GM03348 (cell line): ENCODE measurements at places on chromosomes 6 and 20.

- no peak for DNase-seq
These were observed 67.1 kb downstream of the HDGFL1 start for GRCh38 chr6:22636452-22636851.

- no peak for DNase-seq
These were observed 200.0 kb upstream of the SGK1 start for GRCh38 chr6:134517868-134518267.

DNA sequence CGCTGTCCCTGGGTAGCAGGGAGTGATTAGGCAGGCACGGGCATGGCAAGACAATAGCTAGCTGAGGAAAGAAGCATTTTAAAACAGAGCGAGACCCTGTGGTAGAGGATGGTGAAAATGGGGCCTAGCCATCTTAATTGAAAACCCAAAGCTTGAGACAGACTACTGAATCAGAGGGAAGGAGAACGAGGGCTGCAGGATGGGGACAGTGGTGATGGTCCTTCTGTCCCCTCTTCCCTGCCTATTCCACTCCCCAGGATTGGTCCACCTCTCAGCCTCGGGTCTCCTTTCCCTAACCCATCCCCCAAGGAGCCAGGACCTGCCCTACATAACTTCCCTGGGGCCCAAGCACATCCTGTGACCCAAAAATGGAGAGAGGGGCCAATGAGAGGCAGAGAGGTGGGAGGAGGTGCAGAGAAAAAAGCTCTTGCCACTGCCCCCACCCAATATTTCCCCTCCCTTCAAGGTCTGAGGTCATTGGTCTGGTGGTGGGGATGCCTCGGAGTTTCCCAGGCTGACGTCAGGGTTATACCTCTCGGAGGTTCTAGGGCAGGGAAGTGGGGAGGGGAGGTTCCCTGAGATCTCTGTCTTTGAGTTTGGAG, 884 bp upstream of the CUTA start:
- no peak for DNase-seq

DNA sequence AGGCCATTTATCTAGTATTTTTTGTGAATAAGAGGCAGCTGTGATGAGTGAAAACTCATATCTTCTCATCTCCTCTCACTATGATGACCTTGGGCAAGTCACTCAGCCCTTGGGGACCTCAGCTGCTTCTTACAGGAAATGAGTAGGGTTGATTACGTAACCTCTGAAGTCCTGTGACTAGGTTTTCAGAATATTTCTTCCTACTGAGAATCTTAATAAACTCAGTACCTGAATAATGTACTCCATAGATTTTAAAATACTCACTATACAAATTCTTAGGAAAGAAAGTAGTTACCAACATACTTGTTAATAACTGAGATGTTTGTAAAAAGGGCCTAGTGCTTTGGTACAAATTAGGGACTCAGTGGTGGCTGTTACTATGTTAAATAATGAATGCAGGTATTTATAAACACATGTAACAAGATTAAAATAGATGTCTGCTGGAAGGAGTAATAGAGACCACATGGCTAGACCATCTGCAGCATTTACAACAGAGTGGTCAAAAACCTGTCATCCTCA, 60.9 kb downstream of the RPRD1B start:
- DNase-seq: peak; percentile 65

DNA sequence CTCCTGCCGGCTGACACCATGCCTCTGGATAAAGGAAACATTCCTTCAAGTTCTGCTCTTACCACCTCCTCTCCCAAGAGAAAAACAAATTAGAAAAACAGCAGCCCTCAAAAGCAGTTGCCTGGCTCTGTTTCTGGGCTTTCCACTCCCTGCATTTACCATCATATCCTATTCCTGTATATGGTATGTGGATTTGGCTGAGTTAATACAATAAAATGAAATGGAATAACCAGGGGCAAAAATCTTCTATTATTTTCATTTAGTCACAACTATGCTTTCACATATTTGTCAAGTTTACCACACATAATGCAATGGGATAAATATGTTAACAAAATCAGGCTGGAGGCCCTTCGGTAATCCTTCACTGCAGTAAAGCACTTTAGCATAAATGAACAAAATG, 34.3 kb downstream of the COL12A1 start:
- no peak for DNase-seq

DNA sequence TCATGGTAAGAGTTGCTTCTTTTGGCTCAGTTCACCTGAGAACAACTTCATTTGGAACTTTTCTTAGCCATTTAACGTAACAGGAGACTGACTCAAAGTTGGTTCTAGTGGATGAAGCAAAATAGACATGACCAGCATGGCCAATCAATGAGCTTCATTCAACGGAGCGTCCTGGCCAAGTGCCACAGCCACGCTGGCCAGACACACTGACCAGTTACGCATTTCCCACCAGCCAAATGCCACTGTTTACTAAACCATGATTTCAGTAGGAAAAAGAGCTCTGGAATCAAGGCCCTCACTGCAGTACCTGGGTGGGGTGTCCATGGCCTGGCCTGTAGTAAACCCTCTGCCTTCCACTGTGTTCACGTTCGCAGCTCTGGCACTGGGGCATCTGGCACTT, 80.4 kb downstream of the POPDC3 start:
- DNase-seq: no peak

GRCh38 chr6:64807785-64808184, 899.2 kb downstream of the EYS start:
- no peak for DNase-seq

- DNase-seq: no peak
These were observed 211.1 kb upstream of the PRDM1 start for GRCh38 chr6:105874835-105875626.

DNA sequence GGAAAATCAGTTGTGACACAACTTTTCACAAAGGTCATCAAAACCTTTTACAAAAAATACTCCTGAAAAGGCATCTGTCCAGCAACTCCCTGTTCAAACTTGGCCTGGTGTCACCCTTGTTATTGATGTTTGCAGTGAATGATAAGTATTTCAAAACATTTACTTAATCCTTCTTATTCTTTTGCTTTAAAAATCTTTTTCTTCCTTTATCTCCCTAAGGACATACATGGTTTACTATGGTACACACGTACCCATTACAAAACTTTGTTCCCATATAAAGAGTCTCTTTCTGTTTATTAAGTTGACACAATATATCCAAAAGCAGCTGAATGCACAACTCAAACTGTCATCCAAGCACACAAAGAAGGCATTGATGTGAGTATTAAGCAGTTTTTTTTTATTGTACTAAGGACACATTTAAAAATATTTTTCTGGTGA, 17.5 kb downstream of the GSTA2 start:
- DNase-seq: no peak

GRCh38 chr6:81534934-81535465, 217.5 kb downstream of the TENT5A start:
- no peak for DNase-seq

GRCh38 chr6:168347615-168348014, 28.0 kb upstream of the DACT2 start:
- DNase-seq: no peak

GRCh38 chr6:162497389-162497788, 230.2 kb downstream of the PRKN start:
- DNase-seq: no peak

- DNase-seq: no peak
These were observed 90.0 kb downstream of the PLG start for GRCh38 chr6:160791981-160792418.

DNA sequence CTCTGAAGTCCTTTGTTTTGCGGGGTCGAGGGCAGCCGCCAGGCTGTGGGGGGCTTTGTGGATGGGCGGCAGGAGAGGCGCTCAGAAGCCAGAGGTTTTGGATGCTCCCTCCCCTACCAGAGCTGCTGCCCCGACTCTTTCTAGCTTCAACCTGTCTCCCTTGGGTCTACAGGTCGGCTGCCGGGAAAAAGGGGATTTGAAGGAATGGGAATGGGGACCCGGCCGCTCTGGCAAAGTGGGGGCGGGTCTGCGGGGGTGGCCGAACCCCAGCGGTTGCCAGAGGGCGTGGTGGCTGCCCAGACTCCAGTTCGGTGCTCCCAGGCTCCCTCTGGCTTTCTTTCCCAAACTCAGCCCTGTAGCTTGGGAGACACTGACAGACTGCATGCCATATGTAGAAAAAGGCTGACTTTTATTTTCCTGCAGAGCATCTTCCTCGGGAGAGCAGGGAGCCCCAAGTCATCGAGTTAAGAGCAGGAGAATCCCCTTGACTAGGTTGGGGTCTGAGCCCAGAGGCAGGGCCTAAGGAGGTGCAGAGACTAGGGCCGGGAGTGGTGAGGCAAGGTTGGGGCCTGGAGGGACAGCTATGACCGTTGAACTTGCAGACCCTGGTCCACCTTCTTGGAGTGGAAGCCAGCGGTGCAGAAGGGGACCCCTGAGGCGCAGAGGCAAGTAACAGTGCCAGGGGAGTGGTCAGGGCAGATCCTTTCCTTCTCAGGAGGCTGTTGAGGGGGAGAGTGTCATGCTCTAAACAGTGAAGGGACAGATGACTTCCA, 1.4 kb upstream of the PPP1R18 start:
- DNase-seq: peak; percentile 59

- no peak for DNase-seq
These were observed 7.4 kb upstream of the ZNFX1 start for GRCh38 chr20:49285233-49285668.

- DNase-seq: no peak
These were observed 976.1 kb upstream of the MAP3K7 start for GRCh38 chr6:91562955-91563354.

GRCh38 chr6:33836806-33837469, 33.1 kb upstream of the MLN start:
- no peak for DNase-seq

GRCh38 chr6:2796861-2797260, 31.7 kb downstream of the WRNIP1 start:
- no peak for DNase-seq

GRCh38 chr6:7282097-7282906, 30.7 kb downstream of the SSR1 start:
- DNase-seq: no peak

GRCh38 chr6:131043902-131044447, 19.1 kb downstream of the EPB41L2 start:
- no peak for DNase-seq

- DNase-seq: no peak
These were observed 385.5 kb downstream of the HDGFL1 start for GRCh38 chr6:22954749-22955385.

DNA sequence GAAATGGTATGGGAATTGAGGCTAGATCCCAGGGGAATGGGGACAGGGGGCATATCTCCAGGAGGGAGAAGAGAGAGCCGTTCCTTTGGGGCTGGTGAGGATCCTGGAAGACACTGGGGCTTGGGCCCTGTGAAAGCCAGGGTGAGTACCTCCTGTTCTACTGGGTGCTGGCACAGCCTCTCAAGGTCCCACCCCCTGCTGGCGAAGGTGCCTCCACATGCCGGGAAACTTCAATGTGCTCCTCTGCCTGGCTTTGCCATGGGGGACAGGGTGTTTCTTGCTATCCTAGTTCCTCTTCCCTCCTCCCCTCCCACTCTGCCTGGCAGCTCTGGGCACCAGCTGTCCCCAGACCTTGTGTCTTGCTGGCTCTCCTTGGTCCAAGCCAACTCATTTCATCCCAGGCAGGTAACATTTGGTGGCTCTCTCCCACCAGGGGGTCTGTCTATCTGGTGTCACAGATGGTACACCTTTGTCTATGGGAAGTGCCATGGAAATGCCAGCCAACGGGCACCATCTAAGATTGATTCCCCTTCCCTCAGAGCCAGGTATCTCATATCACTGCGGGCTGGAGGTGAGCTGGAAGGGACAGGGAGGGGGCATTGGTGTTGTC, 56.8 kb downstream of the MDGA1 start:
- DNase-seq: no peak

DNA sequence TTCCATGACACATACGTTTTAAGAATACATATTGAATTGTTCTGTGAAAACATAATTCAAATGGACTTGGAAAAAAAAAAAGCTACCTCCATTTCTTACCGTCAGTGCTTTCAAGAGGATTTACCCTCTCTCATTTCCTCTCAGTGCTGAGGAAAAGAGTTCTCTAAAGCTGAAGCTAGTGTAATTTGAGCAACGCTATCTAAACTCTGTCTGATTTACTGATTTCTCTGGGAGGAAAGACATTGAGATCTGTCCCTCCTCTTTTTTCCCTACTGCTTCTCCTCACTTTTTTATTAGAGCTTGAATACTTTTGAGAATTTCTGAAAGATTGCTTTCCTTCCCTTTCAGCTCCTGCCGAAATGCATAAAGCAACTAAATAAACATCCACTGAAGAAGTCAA, 41.2 kb upstream of the GRIK2 start:
- no peak for DNase-seq

GRCh38 chr6:89745716-89746115, 73.9 kb downstream of the MDN1 start:
- peak; percentile 20 for DNase-seq
